ENCODE measurements at places on chromosomes 7 and 10.

GRCh38 chr10:4888236-4888635 lies 62.2 kb downstream of the AKR1E2 start:
- DNase-seq, result no peak
- no peaks in the 10 kb centered on the region for H3K27me3 ChIP-seq
- H3K4me1 ChIP-seq, result no peaks in the 10 kb centered on the region
- H3K4me3 ChIP-seq, result no peak overlapping the region
- H3K36me3 ChIP-seq, result no peaks in the 10 kb centered on the region

DNA sequence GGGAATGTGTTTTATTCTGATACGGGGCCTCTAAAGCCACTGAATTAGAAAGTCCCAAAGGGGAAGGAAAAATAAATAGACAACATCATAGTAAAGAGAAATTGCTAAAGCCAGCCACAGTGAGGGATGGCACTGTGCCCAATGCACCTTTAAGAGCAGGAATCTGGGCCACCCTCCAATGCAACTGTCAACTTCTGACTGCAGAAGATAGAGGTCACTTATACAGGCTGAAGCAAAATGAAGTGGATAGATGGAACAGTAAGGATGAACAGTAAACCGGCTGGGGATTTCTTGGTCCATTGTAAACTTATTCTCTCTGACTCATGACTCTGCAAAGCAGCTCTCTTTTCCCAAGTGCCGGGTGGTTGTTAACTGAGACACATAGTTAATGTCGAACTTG lies 54.0 kb upstream of the KCNIP2 start:
- H3K4me1 ChIP-seq, result peaks cover 9% of the 10 kb centered on the region
- H3K36me3 ChIP-seq, result no peaks in the 10 kb centered on the region
- no peak for DNase-seq
- H3K4me3 ChIP-seq, result no peak overlapping the region
- no peak overlapping the region for H3K27ac ChIP-seq

- no peaks in the 10 kb centered on the region for H3K27me3 ChIP-seq
- peaks cover 17% of the 10 kb centered on the region for H3K36me3 ChIP-seq
- H3K4me3 ChIP-seq, result no peak overlapping the region
- no peak for DNase-seq
- no peak overlapping the region for H3K27ac ChIP-seq
Observed at GRCh38 chr7:99042957-99043356, 101.0 kb downstream of the SMURF1 start.

- H3K36me3 ChIP-seq, result no peaks in the 10 kb centered on the region
- H3K27me3 ChIP-seq, result no peaks in the 10 kb centered on the region
- H3K27ac ChIP-seq, result no peak overlapping the region
Observed at GRCh38 chr10:93542358-93542791, 24.1 kb upstream of the FFAR4 start.

DNA sequence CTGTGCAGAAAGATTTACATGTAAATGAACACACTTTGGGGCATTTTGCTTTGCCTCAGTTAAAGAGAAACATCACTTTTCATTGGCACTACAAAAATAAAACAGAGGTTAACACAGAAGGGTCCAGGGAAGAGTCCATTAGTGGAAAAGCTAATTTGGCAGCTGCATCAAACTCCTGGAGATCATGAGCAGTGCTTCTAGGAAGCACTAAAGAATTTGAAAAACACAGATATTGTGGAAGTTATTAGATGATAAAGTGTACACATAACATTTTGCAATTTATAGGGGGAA lies 161.2 kb downstream of the LRRTM3 start:
- H3K27me3 ChIP-seq, result no peaks in the 10 kb centered on the region
- H3K27ac ChIP-seq, result no peak overlapping the region

- peak overlapping the region; percentile 20 for H3K4me3 ChIP-seq
- no peaks in the 10 kb centered on the region for H3K36me3 ChIP-seq
- peaks cover 42% of the 10 kb centered on the region for H3K4me1 ChIP-seq
- no peak overlapping the region for H3K27ac ChIP-seq
Observed at GRCh38 chr7:26156451-26157420, 4.7 kb downstream of the NFE2L3 start.

DNA sequence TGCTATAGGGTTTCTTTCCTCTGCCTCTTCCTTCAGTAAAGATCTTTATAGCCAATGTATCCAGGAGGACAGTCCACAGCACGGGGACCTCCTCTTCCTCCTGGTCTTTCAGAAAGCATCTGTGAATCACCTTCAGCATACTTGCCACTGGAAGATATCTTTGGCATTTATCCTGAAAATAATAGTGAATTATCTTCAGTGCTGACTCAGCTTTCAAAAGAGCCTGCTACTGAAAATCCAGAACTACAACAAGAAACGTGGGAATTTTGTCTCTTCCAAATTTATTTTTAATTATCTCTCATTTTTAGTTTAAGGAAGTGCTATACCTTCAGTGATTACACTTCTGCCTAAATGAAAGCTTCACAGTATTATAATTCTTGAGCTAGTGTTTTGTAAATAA lies 7.6 kb upstream of the UNC5B start:
- H3K4me3 ChIP-seq, result no peak overlapping the region
- no peaks in the 10 kb centered on the region for H3K4me1 ChIP-seq
- no peak for DNase-seq
- H3K27me3 ChIP-seq, result peaks cover 5% of the 10 kb centered on the region

- H3K27me3 ChIP-seq, result no peaks in the 10 kb centered on the region
- H3K4me1 ChIP-seq, result no peaks in the 10 kb centered on the region
- H3K36me3 ChIP-seq, result no peaks in the 10 kb centered on the region
- H3K4me3 ChIP-seq, result no peak overlapping the region
- DNase-seq, result no peak
Observed at GRCh38 chr10:52257692-52258075, 56.4 kb upstream of the DKK1 start.

DNA sequence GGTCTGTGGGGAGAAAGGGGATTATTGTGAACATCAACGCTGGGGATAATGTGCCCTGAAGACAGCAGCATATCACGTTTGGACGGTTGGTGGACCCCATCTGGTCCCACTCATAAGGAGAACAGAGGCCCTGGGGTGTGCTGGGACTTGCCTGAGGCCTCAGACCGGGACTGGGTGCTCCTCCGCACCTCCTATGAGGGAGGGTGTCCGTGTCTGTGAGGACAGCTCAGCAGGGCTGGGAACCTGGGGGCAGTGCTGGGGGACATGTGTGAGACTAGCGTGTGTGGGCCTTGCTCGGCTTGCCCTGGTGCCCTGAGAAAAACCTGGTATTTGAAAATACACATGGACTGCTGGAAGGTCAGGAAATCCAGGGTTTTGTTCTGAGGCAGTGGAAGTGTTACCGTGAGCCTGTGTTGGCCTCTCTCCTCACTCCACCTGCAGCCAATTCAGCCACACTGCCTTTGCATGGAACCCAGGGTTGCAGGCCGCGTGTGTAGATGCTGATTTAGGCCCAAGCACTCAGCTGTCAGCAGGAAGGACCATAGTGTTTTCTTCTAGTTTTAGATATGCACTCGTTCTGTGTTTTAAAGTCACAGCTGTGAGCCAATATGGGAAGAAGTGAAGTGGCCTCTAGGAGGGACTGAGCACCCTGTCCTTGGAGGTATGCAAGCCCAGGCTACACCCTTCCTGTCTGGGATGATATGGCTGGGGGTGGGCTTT lies 13.4 kb upstream of the SH2D4B start:
- no peak overlapping the region for H3K4me3 ChIP-seq
- H3K27ac ChIP-seq, result no peak overlapping the region
- no peaks in the 10 kb centered on the region for H3K27me3 ChIP-seq

DNA sequence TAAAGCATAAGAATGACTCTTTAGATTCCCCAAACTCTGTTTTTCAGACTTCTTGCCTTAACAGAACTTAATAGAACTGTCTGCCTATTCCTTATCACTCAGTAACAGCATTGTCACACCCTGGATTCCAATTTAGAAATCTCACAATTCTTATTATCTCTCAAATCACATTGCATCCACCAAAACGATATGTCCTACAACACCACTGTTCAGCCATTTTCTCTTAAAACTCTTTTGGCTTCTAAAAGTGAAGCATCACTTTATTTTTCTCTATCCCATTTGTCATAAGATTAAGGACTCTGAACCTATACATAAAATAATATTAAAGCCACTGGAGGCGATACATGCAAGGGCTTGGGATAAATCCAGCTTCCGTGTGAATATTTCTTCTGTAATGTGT lies 1.2 kb upstream of the CPED1 start:
- H3K4me1 ChIP-seq, result peaks cover 3% of the 10 kb centered on the region
- no peak overlapping the region for H3K4me3 ChIP-seq
- no peak for DNase-seq
- H3K36me3 ChIP-seq, result no peaks in the 10 kb centered on the region

DNA sequence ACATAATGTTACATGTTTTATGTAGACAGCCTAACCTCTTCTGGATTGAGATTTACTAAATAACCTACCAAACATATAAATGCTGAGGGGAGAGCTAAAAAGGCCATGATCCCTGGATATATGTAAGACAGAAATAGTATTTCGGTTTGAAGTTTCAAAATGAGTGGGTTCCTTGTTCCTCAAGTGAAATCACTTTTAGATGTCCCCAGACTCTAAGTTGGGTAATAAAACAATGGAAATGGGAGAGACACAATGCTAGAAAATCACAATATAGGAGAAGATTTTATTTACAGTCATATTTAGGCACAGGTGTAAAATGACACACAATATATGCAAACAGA lies 56.5 kb downstream of the SHTN1 start:
- DNase-seq, result no peak
- peaks cover 4% of the 10 kb centered on the region for H3K4me1 ChIP-seq
- no peak overlapping the region for H3K4me3 ChIP-seq
- H3K27ac ChIP-seq, result no peak overlapping the region
- H3K27me3 ChIP-seq, result no peaks in the 10 kb centered on the region

GRCh38 chr10:67112765-67113164 lies 186.9 kb downstream of the LRRTM3 start:
- no peak overlapping the region for H3K4me3 ChIP-seq
- H3K27ac ChIP-seq, result no peak overlapping the region
- no peak for DNase-seq
- no peaks in the 10 kb centered on the region for H3K27me3 ChIP-seq
- no peaks in the 10 kb centered on the region for H3K36me3 ChIP-seq

DNA sequence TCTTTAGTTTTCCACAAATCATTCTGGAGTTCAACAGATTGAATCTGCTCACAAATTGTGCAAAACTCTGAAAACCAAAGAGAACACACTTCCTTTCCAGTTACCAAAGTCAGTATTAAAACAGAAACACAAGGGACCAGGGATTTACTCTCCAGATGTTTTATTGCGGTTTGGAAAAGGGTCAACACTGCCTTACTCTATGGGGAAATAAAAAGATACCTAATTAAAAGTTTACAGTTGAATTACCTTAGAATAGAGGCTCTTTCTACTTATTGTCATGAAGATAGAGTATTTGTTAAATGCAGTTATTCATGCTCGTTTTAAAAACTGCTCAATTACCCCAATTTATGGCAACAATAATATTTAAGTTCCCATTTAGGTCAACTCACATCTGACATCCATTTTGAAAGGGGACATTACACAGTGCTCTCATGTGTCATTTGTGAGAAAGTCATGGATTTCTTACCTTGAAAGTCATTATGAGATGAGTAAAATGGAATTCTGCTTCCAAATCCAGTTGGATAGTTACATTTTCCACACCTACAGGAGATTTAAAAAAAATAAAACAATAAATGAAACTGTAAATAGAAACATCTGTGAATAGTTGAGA lies 8.4 kb downstream of the LAMB1 start:
- no peaks in the 10 kb centered on the region for H3K4me1 ChIP-seq
- no peak overlapping the region for H3K4me3 ChIP-seq
- DNase-seq, result no peak
- no peak overlapping the region for H3K27ac ChIP-seq

DNA sequence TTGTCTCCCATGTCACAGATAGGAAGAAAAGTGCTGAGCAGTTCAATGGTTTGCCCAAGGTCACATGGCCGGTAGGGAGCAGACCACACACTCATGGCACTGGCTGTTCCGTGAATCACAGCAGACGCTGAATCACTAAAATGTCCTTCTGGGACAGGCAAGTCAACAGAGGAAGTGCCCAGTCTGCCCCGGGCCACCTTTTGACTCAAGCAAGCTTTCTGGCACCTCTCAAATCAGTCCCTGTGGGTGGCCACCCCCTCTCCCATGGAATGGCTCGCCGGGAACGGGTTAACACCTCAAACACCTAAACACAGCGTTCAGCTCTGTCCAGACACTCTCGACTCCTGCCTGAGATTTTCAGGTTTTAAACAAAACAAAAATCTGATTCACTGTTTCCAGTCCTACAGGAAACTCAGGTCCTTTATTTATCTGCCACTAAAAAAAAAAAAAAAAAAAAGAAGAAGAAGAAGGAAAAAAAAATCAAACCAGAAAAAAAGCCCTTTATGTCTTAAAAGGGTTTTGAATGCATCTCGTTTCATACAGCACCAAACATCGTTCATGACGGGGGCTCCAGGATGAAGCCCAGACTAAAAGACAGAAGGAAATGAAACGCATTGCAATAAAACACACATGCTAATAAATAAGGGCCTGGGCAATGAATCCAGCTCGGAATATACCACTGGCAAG lies 15.5 kb downstream of the CARD11 start:
- peaks cover 4% of the 10 kb centered on the region for H3K4me1 ChIP-seq
- no peaks in the 10 kb centered on the region for H3K27me3 ChIP-seq
- no peak overlapping the region for H3K27ac ChIP-seq
- DNase-seq, result no peak
- H3K36me3 ChIP-seq, result no peaks in the 10 kb centered on the region

- no peak overlapping the region for H3K4me3 ChIP-seq
- no peaks in the 10 kb centered on the region for H3K36me3 ChIP-seq
- DNase-seq, result no peak
- no peaks in the 10 kb centered on the region for H3K27me3 ChIP-seq
Observed at GRCh38 chr10:88286030-88286429, 297.1 kb downstream of the RNLS start.

DNA sequence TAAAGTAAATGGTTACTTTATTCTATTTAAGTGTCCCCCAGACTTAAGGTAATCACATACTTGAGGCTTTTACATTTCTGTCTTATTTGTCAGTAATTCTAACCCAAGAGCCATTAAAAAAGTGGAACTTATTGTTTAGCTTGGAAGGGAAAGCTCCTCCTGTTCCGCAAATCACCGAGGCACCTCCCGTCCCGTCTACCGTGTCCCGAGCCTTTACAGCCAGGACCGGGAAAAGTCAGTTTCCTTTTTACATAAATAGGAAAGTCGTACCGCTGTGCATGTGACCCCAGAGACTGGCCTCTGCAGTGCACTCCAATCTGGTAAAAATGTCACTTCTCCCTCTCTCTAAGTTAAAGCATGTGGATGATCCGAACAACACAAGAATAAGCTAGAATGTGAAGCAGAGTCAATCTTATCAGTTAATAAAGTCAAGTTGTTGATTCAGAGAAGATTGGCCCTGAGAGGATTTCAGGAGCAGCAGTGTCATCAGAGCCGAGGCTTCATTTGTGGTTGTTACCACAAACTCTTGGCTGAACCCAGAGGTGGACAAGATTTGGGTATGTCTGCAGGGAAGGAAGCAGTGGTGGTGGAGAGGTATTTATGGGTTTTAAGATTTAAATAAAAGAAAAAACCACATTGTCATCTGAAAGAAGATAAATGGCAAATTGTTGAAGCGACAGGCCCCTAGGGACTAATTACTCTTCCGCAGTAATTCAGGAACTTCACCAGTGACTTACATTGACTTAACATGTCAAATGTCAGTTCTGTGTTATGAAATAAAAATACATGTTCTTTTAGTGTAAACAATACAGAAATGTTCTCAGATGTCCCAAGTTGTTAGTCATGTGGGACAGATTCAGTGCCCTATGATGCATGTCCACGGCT lies 316.6 kb upstream of the ZNF32 start:
- no peaks in the 10 kb centered on the region for H3K27me3 ChIP-seq
- H3K27ac ChIP-seq, result no peak overlapping the region
- H3K4me1 ChIP-seq, result no peaks in the 10 kb centered on the region
- DNase-seq, result no peak
- no peaks in the 10 kb centered on the region for H3K36me3 ChIP-seq
